Glutamatergic neuron (in vitro differentiated cells): ENCODE measurements at places on chromosomes 4 and X.
A peak's percentile ranks its signal among the peaks of the same experiment; 100 is the strongest.

DNA sequence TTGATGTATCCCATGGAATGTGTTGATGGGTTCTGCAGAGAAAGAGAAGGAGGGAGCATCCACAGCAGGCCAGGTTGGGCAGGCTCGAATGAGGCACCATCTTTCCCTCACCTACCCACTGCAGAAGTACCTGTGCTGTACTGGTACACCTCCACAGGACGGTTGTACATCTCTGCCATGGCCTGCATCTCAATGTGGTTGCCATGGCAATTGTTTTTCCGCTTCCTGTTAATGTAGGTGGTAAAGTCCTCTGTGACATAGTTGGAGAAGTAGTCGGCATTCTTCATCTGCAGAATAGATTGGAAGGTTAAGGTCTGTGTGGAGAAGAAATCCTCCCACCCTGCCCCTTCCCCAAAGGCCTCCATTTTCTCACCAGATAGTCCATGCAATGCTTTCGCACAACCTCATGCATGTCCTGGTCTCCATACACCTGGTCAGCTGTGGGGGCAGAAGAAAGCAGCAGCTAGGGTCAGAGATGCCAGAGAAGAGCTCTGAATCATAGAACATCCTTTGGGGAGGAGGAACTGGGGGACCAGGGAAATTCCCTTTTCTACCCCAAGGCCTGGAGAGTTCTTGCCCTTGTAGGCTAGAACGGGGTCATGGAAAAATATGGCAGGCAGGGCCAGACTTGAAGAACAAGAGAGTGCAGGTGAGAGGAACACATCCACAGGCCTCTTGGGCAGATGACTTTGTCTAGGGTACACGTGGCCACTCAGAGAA lies 15.9 kb upstream of the PIM2 start:
- no peak for DNase-seq

- no peak for DNase-seq
These were observed 19.9 kb upstream of the CDS1 start for GRCh38 chr4:84563002-84563401.

GRCh38 chrX:68867458-68868112 lies 38.8 kb downstream of the EFNB1 start:
- no peak for DNase-seq

GRCh38 chrX:153400146-153401132 lies 711 bp downstream of the PNMA6E start:
- DNase-seq, result peak; percentile 54

- DNase-seq, result no peak
These were observed 343.7 kb downstream of the ARAP2 start for GRCh38 chr4:35900286-35901243.

DNA sequence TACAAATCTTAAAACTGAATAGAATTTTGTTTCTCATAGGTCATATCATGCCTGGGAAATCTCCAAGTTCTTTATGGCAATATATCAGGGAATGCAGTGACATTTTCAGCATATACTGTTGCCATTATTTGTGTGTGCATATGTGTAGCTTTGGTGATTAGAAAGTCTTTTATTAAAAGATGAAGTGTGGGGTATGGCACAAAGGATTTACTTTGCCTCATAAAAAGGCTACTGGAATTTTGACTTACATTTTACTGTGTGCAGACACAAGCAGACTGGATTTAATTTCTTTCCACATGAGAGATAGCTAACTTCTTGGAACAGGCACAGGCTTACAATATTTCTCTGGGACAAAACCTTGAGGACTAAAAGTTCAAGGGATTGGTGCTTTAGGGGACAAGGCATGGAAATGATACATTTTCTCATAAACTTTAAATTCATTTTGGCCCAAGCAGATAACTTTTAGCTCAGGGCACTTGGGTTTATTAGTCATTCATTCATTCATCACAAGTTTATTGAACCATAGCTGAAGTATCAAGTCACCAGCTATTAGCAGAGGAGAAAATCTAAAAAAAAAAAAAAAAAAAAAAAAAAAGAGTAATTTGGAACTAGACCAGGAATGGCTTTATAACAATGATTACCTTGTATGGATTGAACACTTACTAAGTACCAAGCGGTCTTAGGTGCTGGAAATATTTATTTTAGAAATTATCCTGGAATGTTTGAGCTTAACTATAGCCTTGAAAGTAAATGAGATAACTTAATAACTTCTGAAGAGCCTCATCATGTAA lies 191.5 kb downstream of the SLIT2 start:
- DNase-seq, result no peak

GRCh38 chrX:71140440-71140839 lies 4.2 kb upstream of the NLGN3 start:
- DNase-seq, result no peak

- DNase-seq, result no peak
These were observed 20.4 kb downstream of the TLR2 start for GRCh38 chr4:153704522-153704921.

DNA sequence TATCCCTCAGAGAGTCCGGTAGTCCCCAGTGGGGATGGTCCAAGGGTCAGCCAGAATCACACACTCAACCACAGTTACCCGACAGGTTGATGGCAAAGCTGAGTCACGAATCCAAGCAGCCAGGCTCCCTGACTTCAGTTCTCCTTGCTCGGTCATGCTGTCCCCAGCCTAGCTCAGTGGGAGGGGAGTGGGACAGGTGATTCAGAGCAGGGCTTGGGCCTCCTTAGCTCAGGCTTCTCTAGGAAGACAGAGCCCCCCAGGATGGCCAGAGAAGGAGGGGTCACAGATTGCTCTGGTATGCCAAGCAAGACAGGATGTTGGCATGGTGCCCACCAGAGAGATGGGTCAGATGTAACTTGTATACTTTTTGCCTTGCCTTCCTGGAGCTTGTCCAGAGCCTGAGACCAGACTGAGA lies 66.5 kb downstream of the EFNB1 start:
- no peak for DNase-seq

- peak; percentile 20 for DNase-seq
These were observed 161.2 kb downstream of the EFNB1 start for GRCh38 chrX:68989865-68990606.

GRCh38 chrX:129511689-129512088 lies 11.6 kb downstream of the SMARCA1 start:
- no peak for DNase-seq

DNA sequence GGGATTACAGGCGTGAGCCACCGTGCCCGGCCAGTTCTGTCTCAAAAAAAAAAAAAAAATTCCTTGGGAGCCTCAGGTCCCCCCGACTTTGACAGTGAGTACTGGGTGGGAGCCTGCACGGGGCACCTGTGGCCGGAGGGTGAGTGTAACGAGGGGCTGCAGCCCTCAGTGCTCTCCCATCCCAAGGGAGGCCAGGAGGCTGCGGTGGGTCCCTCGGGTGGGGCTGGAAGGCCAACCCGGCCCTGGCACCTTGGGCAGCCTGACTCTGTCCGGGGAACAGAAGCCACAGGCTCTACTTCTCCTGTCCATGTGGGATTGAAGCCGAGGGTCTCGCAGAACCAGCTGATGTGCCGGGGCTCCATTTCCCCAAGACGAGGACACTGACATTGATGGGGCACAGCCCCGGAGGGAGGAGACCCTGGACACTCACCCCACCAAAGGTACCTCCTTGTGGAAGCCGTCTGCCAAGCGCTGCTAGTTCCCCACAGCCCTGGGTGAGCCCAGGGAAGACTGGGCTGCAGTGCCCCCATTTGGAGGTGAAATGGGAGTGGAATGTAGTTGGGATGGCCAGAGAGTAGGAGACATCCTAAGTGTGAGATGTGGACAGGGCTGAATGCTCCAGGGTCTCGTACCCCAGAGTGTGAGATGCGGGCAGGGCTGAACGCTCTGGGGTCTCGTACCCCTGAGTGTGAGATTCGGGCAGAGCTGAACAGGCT lies 2.3 kb upstream of the SLC26A1 start:
- DNase-seq, result no peak

DNA sequence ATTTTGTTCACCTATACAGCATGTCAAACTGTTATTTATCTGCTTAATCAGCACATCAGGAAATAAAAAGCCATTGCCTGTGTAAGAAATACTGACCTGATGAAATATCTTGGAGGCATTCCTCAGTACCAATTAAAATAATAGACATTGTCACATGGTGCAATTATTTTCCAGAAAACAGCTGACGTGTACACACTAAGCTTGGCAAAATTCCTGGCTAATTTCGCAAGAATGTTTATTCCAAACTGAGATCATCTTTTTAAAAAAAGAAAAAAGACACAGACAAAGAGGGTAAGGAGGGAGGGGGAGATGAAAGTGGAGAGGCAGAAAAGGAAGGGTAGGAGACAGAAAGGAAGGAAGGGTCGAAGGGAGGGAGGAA lies 61.9 kb upstream of the NFKB1 start:
- DNase-seq, result no peak

DNA sequence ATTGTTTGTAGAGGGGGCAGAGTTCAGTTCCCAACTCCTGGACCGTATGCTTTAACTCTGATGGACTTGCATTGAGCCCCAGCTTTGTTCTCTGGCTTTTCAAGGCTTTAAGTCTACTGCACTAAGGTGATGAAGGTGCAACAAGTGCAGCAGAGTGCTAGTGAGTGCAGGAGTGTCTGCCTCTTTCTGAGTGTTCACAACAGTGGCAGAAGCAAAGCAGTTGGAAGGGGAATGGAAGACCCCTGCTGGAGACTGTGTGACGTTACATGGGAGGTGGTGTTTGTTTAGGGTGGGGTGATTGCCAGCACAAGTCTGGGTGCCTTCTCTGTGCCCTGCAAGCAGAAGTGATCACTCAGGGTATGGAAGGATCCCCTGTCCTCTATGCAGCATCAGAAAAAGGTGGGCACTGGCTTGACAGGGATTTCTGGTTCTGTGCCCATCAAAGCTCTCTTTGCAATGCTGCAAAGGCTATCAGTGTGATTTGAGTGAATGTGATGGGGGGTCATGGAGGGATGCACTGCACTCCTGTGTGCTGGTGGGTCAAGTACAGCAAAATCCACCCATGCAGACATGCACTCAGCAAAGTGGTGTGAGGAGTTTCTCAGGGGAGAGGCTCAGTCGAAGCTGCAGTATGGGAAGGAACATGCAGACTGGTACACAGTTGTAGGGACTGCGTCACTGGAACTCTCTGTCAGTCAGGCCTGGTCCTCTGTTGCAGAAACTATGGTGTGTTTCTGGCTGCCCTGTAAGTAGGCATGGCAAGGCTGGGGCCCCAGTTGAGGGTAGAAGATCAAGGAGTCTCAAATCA lies 70.9 kb upstream of the UGT2B7 start:
- DNase-seq, result peak; percentile 25

DNA sequence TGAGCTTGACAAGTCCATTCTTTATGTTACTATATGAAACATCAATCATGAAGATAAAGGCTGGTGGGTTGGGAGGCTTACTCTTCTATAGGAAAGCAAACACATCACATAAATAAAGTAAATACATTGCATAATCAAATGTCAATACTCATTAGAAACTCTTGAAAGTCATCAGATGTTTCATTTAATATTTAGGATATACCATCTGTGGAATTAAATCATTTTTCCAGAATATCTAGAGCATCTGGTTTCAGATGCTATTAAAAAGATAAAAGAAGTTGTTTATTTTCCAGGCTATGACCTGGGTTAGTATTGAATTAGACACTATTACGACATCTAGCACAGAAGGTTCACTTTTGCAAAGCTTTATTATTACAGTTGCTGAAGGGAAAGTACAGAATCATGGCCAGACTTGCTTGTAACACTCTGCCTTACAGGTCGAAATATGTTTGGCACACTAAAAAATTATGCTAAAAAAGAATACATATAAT lies 72.6 kb downstream of the METTL14 start:
- DNase-seq, result no peak

GRCh38 chrX:31301203-31301602 lies 229.4 kb upstream of the FTHL17 start:
- DNase-seq, result no peak

- DNase-seq, result no peak
These were observed 27.1 kb downstream of the CD99L2 start for GRCh38 chrX:150871341-150871811.

DNA sequence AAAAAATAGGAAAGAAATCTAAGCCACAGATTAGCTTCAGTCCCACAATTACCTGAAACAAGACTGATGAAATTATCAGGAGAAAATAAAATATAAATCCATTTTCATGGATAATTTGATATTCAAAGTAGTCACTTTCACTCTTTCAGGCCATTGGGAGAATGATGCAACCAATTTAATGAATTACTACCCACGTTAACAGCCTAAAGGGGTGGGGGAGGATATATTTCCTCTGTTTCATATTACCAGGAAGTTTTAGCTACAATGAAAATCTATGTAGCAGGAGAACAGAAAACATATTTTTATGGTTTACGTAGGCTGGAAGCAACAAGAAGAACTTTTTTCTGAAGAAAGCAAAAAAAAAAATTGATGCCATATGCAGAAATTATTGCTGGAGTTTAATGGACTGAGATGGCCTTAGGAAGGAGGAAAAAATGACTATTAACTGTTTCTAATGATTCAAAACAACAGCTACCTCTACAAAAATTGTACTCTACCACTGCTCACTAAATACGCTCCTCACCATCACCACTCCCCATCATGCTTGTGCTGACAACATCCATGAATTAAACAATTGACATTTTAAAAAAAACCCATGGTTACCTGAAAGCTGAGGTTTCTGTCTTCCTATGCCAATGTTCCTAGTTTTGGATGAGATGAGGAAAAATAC lies 100.9 kb downstream of the CXXC4 start:
- DNase-seq, result no peak

DNA sequence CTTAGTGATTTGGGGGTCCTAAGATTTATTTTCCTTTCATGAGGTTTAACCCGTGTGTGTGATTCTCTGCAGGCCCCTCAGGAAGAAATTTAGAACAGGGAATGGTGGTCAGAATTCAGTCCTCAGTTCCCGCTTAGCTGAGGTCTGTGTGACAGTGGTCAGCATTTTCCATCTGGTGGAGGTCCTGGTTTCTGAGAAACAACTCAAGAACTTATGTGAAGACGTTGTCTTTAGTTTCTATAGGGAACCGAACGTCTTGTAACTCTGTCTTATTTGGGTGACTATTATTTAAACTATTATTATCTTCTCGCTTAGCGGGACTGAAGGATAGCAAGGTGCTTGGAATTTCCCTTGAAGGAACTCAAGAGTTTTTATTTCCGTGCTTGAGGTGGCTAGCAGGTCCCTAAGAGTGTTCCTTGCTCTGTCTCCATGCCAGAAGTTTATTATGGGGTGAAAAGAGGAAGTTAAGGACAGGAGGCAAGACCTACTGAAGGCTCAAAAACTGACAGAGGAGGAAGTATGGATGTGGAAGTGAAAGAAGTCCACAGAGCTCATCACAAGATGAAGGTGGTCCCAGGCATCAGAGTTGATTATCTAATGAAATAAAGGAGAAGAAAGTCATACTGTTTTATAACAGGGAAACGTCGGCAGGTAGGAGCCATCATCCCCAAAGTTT lies 9.4 kb downstream of the MGST2 start:
- DNase-seq, result no peak

- no peak for DNase-seq
These were observed 329.2 kb downstream of the INPP4B start for GRCh38 chr4:142516686-142517526.

DNA sequence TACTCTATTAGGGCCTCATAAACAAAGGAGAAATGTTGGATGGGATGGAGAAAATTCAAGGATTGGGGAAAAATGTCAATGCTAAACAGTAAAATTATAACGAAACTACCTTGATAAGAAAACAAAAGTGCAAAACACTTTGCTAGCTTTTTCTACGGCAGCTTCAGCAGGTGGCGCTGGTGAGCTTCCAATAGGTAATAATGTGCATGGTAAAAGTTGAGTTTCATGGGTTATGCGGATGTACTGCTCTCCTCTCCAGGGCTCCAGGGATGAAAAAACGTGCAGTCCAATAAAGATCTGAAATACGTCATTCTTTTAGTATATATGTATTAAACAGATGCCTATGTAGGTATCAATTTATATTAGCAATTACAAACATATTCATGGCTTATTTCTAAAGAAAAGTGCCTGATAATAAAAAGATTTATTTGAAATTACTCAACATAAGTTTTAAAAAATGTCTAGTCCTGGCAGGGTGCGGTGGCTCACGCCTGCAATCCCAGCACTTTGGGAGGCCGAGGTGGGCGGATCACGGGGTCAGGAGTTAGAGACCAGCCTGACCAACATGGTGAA lies 239.6 kb downstream of the GRXCR1 start:
- peak; percentile 87 for DNase-seq
